Caki2 (cell line): ENCODE measurements at places on chromosomes 5 and 9. TPM values are rescaled to one million over a fixed set of nuclear protein-coding genes. Genes with fewer than 3 reads are reported as not detected.
A peak's percentile ranks its signal among the peaks of the same experiment; 100 is the strongest.

DNA sequence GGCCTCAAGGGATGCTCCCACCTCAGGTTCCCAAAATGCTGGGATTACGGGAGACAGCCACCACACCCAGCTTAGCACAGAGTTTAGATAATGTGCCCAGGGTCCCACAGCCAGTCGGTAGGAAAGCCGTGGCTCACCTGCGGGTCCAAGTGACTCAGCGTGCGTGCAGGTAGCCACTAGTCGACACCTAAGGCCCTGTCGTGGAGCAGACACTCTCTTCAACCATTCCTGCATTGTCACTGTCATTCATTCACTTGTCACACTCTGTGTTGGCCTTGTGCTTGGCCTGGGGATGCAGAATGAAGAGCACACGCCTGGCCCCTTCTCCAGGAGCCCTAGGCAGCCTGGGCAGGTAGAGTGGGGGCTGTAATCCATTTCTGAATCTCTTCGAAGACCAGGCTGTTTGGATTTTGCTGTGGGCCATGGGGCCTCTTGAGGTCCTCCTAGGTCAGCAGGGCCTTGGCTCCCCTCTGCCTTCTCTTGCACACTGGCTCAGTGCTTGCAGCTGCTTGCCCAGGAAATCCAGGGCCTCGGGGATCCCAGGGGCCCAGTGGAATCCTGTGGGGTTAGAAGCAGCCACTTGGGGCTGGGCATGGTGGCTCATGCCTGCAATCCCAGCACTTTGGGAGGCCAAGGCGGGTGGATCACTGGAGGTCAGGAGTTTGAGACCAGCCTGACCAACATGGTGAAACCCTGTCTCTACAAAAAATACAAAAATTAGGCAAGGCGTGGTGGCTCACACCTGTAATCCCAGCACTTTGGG is 6.1 kb upstream of the AIF1L start:
- DNase-seq: no peak

Gene GABBR2
- total RNA-seq: 0.09 and 0.61 TPM in 2 replicates

DNA sequence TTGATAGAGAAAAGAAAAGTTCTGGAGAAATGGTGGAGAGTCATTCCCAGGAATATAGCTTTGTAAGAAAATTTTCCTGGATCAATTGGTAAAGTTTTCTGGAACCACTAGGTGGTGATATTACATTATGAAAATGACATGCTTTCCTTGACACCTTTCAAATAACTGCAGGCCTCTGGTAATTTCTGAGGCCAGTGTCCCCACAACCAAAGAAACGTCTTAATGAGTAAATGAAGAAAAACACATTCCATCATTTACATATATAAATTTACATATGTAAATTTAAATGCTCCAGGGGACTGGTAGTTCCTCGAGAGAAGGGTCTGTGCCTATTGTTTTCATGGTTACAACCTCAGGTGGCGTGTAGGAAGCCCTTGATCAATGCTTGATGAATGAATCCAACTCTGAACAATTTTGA is 17.2 kb upstream of the RGS3 start:
- DNase-seq: peak; percentile 39

DNA sequence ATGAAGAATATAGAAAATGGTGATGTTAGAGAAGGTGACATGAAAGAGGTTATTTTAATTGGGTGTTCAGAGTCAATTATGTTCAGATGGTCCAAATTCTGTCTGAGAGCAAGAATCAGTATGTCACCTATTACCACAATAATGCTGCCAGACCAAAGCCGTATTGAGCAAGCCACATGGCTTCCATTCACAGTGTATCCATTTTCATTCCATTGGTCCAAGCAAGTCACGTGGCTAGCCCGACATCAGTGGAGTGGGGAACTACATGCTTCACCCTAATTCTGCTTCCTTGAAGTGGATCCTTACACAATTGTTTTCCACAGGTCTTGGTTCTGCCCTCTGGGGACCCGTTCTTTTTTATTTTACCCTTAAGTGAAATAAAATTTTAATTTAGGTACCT is 413.5 kb downstream of the EBF1 start:
- no peak for DNase-seq

GRCh38 chr5:168734119-168734518 is 155.0 kb upstream of the PANK3 start:
- no peak for DNase-seq

Gene GABRA6
- not detected in 2 replicates for total RNA-seq

- no peak for DNase-seq
These were observed 4.4 kb downstream of the HNRNPH1 start for GRCh38 chr5:179618923-179619554.

GRCh38 chr5:173940269-173940668 is 48.7 kb upstream of the C5orf47 start:
- no peak for DNase-seq

GRCh38 chr9:84708400-84708799 is 38.9 kb downstream of the NTRK2 start:
- DNase-seq: no peak

Gene CARTPT
- total RNA-seq: not detected in 2 replicates

Gene STK32A
- total RNA-seq: not detected in 2 replicates

Gene SLC30A5
- total RNA-seq: 62.6 and 110 TPM in 2 replicates

Gene CDKN2B
- total RNA-seq: not detected in 2 replicates

- DNase-seq: peak; percentile 61
These were observed 91.5 kb upstream of the NFIL3 start for GRCh38 chr9:91515074-91515687.

Gene GPRIN1
- 30.1 and 36.8 TPM in 2 replicates for total RNA-seq

- no peak for DNase-seq
These were observed 71.4 kb downstream of the OTULIN start for GRCh38 chr5:14735944-14736343.
